ENCODE measurements at places on chromosomes 16 and 17. TPM values are rescaled to one million over a fixed set of nuclear protein-coding genes. Genes with fewer than 3 reads are reported as not detected.

DNA sequence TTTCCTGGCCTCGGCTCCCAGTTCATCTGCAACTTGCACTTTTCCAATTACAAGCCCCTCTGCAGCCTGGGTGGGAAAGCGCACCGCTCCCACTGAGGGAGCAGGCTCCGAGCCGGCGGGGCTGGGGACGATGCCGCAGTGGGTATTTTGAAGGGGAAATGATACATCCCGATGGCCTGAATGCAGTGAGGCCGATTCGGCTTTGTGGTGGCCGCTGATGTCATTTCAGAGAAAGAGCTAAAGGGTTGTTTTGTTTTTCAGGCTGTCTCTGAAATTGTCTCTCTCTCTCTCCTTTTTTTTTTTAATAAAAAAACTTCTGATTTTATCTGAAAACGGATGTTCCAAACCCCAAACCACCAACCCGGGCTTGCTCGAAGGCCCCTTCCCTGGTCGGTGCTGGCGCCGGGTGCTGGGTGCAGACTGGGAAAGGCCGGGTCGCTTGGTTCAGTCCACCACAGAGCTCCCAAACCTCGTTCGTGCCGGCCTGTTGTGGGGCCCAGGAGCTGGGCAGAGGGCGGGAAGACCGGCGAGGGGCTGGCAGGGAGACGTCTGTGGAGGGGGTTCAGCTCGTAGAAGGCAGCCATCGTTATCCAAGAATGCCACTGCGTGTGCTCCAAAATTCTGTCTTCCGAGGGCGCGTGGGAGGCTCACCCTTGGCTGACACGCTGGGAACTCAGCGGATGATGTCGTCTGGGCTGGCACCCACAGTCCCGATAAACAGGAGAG lies 102.8 kb downstream of the FOXL1 start:
- DNase-seq: no peak

- DNase-seq: no peak
These were observed 12.9 kb downstream of the IL21R start for GRCh38 chr16:27414788-27415431.

DNA sequence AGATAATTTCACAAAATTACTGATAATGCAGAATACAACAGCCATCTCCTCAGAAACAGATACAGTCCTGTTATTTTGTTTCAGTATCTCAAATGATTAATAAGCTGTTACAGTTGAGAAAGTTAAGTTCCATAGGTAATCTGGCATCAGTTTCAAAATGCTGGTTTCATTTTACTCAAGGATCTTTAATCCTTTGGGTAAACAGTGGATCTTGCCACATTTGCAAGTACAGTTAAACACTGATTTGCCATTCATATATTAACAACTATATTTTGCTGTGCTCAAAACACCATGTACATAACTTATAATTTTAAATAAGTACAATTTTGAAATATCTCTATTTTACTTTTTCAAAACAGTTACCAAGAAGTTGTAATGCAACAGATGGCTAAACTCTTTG lies 31.2 kb downstream of the RPGRIP1L start:
- no peak for DNase-seq

- DNase-seq: no peak
These were observed 26.4 kb downstream of the NQO1 start for GRCh38 chr16:69699915-69700314.

DNA sequence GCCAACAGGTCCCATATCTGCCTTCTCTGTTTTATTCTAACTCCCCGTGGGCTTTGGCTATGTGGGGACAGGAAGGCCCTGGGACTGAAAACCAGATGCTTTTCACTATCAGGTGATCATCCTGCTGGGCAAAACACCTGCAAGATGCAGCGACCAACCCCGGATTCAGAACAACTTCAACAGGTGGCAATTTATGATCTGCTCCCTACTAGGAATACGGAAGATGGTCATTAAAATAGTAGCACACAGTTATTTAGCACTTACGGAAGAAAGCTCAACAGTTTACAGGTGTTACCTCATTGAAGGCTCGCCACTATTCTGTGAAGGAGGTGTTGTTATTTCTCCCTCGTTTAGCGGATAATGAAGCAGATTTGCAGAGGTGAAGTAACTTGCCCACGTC lies 7.8 kb upstream of the SLC5A11 start:
- no peak for DNase-seq

GRCh38 chr16:75343941-75344340 lies 89.4 kb downstream of the CFDP1 start:
- no peak for DNase-seq

GRCh38 chr17:45425125-45425983 lies 7.3 kb downstream of the ARHGAP27 start:
- DNase-seq: peak; percentile 80

DNA sequence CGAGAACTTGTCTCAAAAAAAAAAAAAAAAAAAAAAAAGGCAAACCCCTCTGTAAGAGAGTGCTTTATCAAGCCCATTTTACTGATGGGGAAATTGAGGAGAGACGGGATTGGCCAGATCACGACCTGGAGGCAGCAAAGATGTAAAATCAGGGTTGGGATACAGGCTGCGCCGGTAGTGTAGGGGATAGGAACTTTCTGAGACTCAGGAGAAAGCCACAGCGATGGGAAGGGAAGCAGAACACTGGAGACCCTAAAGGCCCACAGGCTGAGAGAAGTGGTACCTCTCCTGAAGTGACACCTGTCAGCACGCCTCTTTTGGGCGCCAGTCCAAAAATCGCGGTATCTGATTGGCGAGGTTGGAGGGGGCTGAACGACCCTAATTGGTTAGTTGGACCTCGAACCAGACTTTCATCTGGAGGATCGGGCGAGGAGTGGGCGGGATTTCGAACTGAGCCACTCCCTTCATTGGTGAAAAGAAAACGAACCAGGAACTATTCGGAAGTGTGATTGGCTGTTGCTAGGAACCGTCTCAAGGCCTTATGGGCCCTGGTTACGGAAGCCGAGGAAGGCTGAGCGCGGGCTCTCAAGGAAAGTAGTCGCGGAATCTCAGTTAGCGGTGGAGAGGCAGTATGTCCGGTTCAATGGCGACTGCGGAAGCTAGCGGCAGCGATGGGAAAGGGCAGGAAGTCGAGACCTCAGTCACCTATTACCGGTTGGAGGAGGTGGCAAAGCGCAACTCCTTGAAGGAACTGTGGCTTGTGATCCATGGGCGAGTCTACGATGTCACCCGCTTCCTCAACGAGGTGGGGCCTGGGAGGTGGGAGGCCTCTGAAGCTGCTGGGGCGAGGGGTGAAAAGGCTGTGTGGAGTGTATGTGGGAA lies at the start of gene CYB5B:
Gene CYB5B (plus strand): TSS at position 567 of the 882 bp plus-strand sequence. CDS start 65 bp downstream, at position 632.
- peak; percentile 96 for DNase-seq

GRCh38 chr17:10051112-10051511 lies 146.0 kb upstream of the RCVRN start:
- DNase-seq: no peak

GRCh38 chr17:58760248-58760647 lies 4.6 kb downstream of the PPM1E start:
- DNase-seq: no peak

- DNase-seq: no peak
These were observed 59.3 kb downstream of the ASIC2 start for GRCh38 chr17:33233811-33234177.

DNA sequence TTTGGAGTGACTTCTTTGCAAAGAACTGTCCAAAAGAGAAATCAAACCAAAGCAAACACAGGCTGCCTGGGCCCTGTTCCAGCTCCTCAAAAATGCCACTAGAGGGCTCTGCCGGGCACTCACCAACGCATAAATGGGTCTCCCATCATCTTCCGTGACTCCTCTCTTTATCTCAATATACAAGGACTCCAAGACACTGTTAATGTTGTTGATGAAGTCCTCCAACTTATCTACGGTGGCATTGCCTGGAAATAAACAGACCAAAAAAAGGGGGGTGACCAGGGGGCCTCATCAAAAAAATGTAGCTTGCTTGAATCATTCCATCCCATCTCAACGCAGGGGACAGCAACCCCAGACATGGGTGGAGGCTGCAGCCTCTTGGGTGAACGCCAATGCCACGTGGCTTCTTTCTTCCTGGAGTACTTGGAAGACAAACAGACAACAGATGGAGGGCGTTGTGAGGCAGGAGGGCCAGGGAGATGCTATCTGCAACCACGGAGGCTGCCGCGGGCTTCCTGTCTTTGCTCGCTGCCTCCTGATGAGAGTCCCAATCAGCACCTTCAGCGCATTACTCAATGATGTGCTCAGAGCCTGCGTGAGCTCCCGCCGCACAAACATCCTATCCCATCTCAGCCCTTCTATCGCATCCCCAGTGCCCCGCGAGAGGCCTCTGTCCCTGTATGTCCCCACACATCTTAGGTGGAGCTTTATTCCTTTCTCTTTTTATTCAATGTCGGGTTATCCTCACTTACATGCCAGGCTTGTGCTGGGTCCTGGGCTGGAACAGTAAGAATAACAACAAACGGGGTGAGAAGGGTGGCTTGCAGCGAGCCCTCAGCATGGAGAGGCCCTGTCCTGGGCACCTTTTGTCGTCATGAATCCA lies 32.0 kb downstream of the KDM8 start:
- DNase-seq: peak; percentile 46

DNA sequence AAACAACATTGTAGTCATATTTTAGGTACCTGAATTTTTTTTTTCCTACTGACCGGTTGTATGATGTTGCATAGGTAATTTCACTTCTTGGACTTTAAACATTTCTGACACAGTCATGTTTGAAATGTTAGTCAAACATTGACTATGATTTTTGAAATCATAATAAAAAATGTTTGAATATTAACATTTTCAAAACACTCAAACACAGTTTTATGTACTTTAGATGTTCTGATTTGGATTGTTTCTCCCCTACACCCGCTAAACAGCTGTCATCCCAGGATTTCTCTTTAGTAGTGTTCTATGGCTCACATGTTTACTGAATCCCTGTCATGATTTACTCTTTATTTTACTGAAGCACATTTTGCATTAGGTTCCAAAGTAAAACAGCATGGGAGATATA lies 102.9 kb upstream of the NPEPPS start:
- no peak for DNase-seq

GRCh38 chr17:67575325-67575724 lies 142.4 kb upstream of the NOL11 start:
- DNase-seq: no peak

- DNase-seq: no peak
These were observed 21.1 kb downstream of the CDR2 start for GRCh38 chr16:22353191-22353919.

DNA sequence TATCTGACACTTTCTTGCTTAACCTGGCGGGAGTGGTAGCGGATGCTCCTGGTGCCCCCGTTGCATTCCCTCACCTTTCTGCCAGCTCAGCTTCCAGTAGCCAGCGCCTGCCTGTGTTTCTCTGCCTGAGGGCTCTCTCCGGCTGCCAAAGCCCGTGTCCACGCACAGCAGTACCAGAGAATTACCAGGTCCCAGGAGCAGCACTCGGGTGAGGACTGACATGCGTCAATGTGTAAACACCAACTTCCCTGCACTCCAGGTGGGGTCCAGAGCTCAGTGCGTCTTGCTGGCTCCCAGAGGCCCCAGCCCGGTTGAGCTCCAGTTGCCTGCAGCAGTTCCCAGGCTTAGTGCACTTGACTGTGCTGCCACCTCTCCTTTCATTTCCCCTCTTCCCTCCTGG lies 54.8 kb downstream of the CDH13 start:
- DNase-seq: no peak

DNA sequence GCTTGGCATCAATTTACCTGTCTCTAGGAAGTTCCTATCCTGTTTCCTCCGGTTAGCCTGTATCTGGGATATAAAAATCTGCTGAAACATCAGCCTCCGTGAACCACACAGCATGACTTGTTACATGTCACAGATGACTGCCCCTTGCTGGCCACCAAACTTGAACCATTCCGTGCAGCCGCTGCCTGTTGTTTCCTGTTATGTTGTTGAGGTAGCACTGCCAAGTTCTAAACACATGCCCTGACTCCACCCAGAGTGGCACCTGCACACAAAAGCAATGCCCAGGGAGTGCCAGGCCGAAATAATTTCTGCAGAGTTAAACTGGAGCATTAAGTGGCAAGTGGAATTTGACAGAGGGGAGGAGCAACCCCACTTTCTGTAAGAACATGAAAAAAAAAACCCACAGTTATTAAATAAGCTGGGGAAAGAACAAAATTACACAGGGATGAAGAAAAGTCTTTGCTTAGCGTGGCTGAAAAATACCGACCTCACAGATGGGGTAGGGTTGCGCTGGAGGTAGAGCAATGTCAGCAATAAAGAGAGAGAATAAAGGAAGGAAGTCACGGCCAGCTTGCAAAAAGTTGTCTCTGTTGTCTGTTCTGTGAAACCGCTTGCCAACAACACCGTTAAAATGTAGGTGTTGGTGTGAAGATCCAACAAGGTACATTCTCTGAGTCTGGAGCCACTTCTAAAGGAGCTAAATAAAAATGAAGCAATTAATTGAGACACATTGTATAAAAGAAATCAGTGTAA lies 174.6 kb upstream of the CDH13 start:
- DNase-seq: no peak

- DNase-seq: peak; percentile 82
These were observed at the start of gene ATXN2L for GRCh38 chr16:28822520-28823290. ATXN2L (plus strand) TSS chr16:28822999; CDS start chr16:28823260, 261 bp downstream.

DNA sequence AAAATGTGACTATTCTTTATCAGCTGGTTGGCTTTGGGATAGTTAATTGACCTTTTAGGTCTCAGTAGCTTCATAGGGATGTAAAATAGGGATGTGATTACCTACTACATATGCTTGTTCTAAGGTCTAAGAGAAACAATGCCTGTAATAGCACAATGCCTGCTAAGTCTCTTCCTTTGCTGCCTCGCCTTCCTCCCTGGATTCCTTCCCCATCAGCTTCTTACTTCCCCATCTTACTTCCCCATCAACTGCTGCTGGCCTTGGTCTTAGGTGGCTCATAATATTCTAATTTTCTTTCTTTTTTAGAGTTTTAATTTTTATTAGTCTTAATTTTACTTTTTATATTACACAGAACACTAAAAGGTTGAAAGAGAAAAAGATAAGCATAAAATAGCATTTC lies 59.2 kb upstream of the GOT2 start:
- no peak for DNase-seq

GRCh38 chr17:45223539-45224528 lies 2.1 kb downstream of the FMNL1 start:
- no peak for DNase-seq

DNA sequence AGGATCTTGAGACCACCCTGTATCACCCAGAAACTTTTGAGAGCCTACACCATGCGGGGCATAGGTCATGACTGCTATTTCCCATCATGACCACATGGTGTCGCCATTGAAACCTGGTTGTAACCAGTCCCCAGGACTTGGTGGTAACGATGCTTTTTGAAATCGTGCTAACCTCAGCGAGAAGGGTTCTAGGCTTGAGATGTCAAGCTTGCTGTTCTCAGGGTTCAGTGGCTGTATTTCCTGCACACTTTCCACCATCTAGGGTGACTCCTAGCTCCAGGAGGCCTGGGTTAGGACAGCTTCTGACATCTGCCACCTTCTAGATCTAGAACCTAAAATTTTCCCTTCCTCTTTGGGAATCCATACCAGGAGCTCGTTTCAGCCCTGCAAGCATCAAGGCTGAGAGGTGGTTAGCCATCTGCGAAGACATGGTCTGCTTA lies 13.0 kb upstream of the SPNS3 start:
- peak; percentile 61 for DNase-seq

GRCh38 chr17:7555320-7555948 lies 3.1 kb upstream of the TNFSF13 start:
- no peak for DNase-seq

- DNase-seq: no peak
These were observed 27.0 kb upstream of the SMURF2 start for GRCh38 chr17:64689106-64689505.

Gene CBFA2T3
- 2.8 TPM for total RNA-seq

Gene SPATA22
- not detected for total RNA-seq

Gene FA2H
- total RNA-seq: 6.6 TPM

Gene SMPD3
- total RNA-seq: 0.99 TPM

Gene RND2
- total RNA-seq: 50.2 TPM

Gene DOC2B
- 2.7 TPM for total RNA-seq

Gene ALDH3A1
- total RNA-seq: 0.35 TPM

Gene OR1F1
- total RNA-seq: 0.44 TPM

Gene ZFPM1
- total RNA-seq: 8.1 TPM

Gene MTSS2
- 34.9 TPM for total RNA-seq

Data from WTC11 (cell line).